ENCODE measurements at places on chromosomes 11 and 22.

- DNase-seq: no peak
These were observed 31.7 kb downstream of the OR8B12 start for GRCh38 chr11:124511745-124512144.

GRCh38 chr11:20489948-20490347 lies 102.4 kb downstream of the PRMT3 start:
- DNase-seq: no peak

DNA sequence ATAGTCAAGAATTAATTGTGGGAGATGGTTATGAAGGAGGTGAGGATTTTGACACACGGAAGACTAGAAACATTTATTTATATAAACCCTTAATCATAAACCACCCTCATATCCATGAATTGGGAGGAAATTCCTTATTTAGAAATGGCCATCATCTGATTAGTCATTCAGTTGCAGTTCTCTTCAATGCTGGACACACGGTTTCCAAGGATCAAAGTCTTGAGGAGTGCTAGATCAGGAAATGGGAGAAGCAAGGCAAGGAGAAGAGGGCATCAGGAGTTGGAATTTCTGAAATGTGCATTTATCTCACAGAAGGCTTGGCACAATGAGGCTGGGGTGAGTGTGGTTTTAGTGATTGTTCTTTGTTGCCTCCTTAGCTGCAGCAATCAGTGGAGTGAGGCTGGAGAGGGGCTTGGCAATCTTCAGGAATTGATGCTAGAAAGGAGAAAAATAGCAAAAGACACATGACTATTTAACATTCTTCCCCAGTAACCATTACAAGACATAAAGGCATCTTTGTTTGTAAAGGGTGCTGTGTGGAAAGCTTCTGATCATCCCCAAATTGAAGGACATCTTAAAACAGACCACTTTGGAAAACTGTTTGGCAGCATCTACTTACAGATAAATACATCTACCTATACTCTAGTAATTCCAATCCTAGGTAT lies 21.6 kb upstream of the GDPD4 start:
- no peak for DNase-seq

- DNase-seq: no peak
These were observed 237.5 kb upstream of the BLID start for GRCh38 chr11:122353561-122353960.

DNA sequence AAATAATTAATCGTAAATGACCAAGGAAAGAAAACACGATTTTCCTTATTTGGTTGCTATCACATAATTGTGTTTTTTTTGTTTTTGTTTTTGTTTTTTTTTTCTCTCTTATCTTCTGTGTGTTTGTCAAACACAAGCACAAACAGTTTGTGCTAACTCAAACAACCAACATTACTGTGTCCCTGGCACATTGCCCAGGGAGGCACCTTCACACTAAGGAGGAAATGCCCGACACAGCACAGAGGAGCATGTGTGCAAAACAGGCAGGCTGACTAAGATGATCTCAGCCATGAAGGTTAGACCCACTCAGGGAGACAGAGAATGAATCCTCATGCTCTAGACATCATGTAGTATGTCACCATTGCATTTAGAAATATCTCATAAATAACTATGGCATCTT lies 130.1 kb downstream of the SOX6 start:
- DNase-seq: no peak

- peak; percentile 53 for DNase-seq
These were observed 7.5 kb downstream of the KREMEN1 start for GRCh38 chr22:29080106-29080975.

GRCh38 chr11:116637766-116638165 lies 135.0 kb downstream of the BUD13 start:
- DNase-seq: no peak

- peak; percentile 51 for DNase-seq
These were observed 1074.5 kb downstream of the LRRC4C start for GRCh38 chr11:40384991-40385390.

- DNase-seq: no peak
These were observed 1.8 kb upstream of the AP2A2 start for GRCh38 chr11:923691-924405.

- DNase-seq: no peak
These were observed 18.8 kb upstream of the INCENP start for GRCh38 chr11:62104816-62105653.

DNA sequence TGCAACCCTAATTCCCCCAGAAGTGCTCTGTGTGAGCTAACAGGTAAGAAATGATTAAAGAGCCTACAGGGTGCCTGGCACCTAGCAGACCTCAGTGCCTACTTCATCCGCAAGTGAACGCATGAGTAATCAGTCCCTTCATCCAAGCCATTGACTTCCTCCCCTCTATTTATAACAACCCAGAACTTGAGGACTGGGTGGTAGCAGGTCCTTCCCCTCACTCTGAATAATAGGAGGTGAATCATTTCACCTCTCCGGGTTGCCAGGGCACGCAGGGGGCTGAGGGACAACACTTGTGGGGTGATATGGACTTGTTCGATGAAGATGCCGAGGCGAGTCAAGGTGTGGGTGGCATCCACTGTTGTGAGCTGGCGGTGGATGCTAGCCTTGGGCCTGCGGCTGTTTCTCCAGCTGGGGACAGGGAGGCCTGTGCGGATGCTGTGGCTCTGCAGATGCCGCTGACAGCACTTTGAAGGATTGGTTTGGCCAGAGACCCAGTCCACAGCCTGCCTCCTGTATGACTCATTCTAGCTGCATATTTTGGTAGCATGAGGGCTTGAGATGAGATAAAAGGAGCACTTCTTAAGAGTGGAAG lies 11.7 kb upstream of the SORL1-AS1 start:
- peak; percentile 90 for DNase-seq

DNA sequence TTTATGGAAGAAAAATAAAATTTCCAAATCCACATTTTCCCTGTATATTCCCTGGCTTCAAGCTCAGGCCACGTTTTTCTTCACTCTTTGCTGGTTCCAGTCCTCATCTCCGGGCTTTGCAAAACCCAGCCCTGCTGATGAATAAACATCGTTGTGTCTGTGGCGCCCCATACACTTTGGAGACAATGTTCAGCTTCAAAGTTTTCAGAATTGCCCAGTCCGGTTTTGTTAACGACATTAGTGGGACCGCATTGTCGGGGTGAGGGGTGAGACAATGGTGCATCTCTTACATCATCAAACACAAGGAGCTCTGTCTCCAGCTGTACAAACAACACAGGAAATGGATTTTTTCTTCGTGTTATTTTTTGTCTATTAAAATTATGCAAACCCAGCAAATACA lies 53.4 kb upstream of the HTATIP2 start:
- no peak for DNase-seq

DNA sequence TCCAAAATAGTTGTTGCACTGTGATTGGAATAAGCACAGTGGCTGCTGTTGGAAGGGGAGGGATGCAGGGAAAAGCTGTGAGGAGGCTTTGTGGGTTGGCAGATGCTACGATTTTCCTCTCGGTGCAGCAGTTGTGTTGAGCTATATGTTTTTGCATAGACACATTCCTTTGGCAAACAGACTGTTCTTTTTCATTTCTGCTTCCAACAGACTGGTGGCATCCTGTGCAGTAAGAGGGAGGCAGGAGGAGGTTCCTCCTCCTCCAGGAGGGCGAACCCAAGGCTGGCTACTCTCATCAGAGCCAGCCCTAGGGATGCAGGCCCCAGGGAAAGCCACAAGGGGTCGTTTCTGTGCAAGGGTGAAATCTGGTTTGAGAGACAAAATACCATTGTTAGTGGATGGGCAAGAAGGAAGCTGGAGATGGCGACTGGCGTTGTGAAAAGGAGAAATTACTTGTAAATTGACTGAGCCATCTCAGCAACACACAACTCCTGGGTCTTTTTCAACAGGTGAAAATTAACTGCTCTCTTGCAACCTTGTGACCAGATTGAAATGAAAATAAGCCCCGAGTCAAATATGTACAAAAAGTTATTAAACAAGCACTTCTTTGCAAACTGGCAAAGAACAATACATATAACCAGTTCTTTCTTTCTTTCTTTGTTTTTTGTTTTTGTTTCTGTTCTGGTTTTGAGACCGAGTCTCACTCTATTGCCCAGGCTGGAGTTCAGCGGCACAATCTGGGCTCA lies 26.5 kb upstream of the UBASH3B start:
- DNase-seq: peak; percentile 80

DNA sequence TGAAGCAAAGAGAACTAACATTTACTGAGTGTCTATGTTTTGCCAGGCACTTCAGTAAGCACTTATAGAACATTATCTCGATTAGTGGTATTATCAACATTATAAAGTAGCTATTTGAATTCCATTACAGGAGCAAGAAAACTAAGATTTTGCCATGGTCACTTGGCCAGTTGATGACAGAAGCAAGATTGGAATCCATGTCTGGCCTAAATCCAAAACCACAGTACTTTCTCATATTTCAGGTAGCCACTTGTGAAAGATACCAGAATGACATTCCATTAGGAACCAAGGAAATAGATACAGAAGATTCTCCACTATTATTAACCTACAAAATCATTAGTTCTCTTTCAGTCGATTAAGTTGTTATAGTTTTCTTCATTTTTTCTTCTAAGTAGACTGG lies 691.0 kb upstream of the API5 start:
- DNase-seq: peak; percentile 2

GRCh38 chr11:75029836-75030631 lies 41.3 kb downstream of the NEU3 start:
- no peak for DNase-seq

DNA sequence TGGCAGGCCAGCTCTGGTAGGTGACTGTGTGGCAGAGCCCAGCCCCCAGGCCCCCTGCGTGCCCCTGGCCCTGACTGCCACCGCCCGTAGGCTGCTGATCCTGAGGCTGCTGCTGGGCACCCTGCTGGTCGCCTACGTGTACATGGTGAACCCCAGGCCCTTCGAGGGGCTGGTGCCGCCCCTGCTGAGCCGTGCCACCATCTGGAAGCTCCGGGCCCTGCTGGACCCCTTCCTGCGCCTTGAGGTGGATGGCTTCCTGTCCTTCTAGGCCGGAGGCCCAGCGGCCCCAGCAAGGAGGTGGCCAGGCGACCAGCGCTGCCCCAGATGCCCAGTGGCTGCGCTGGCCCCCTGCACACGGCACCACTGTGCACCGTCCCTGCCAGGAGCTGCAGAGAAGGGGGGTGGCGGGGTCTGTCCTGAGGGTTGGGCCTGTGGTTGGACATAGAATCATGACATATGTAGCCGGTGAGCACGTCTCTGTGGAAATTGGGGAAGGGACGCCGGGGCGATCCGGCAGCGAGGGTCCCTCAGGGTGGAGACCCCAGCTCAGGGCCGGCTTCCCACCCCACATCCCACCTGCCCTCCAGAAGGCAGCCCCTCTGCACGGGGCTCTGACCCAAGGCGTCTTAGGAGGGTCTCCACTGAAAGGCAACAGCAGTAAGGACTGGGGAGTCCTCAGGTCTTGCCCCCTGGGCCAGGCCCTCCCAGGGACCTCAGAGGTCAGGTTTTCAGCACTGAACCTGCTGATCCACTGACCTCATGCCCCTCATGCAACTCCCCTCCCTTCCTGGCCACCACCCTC lies 185.4 kb downstream of the IGLL1 start:
- no peak for DNase-seq

GRCh38 chr22:20199906-20200305 lies 49.1 kb upstream of the CCDC188 start:
- DNase-seq: no peak

GRCh38 chr11:41201156-41201555 lies 258.3 kb downstream of the LRRC4C start:
- peak; percentile 64 for DNase-seq

- DNase-seq: no peak
These were observed 182.2 kb downstream of the MAML2 start for GRCh38 chr11:96160732-96161306.

DNA sequence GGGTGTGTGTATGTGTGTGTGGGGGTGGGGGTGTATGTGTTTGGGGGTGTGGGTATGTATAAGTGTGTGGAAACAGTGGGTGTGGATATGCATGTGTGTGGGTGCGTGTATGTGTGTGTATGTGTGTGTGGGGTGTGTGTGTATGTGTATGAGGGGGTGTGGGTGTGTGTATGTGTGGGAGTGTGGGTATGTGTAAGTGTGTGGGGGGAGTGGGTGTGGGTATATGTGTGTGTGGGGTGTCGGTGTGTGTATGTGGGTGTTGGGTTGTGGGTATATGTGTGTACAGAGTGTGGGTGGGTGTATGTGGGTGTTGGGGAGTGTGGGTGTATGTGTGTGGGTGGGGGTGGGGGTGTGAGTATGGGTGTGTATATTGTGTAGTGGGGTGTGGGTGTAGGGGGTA lies 206.0 kb downstream of the OPCML start:
- DNase-seq: no peak

GRCh38 chr22:19114984-19115552 lies 7.1 kb downstream of the DGCR2 start:
- no peak for DNase-seq

DNA sequence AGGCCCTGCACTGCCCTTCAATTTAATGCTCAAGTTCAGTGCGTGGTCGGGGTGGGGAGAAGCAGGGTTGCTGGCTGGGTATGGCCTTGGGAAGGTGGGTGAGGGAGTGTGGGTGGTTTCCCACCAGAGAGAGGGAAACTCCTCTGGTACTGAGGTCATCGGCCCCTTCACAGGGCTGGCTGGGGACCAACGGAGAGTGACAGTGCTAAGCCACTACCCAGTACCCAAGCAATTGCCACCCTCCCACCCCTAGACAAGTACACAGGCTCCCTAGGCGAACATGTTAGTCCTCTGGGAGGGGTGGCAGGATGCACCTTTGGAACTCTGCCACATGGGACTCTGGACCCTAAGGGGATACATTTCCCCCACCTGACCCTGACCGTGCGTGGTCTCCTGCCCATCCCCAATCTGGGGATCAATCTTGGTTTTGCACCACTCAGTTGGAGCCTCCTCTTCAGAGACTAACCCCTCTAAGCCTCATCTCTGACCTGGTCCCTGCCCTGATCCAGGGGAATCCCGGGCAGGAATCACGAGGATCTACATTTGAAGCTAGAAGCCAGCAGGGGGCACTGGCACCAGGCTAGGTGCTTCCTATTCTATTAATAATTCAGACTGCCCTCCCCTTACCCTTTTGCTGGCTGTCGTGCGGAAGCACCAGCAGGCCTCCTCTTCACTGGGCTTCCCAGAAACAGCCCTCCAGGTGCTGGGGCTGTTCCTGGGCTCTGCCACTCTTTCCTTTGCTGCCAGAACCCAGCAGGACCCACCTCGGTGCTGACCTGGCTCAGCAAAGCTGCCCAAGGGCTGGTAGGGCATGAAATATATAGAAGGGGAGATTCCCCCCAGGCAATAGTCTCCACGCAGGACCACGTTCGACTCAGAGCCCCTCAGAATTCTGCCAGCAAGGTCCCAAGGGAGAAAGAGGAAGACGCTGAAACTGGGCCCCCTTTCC lies 377.7 kb downstream of the TENM4 start:
- no peak for DNase-seq

DNA sequence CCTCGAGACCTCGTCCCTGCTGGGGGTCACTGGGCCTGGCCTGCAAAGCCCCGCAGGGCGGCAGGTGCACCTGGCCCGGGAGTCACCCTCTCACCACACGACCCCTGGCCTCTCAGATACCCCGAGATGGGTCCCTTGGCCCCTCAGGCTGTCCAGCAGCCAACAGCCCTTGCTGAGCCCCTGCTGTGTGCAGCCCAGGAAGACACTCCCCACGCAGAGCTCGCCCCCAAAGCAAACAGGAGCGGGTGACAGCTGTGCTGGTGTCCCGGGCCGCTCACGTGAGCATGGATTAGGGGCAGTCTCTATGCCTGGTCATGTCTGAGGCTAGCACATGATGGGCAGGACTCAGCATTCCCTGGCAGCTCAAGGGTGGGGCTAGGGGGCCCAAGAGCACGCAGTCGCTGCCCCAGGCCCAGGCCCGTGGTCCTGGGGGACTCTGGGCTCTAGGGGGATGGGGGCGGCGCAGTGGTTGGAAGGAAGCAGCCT lies 31.3 kb downstream of the WNT7B start:
- no peak for DNase-seq

GRCh38 chr11:8352876-8353505 lies 89.3 kb upstream of the LMO1 start:
- no peak for DNase-seq

All from fibroblast of skin of scalp (primary cell).